ENCODE measurements at places on chromosomes 1 and 21.

GRCh38 chr1:157040802-157041201 is 4.7 kb downstream of the ARHGEF11 start:
- no peak for DNase-seq

DNA sequence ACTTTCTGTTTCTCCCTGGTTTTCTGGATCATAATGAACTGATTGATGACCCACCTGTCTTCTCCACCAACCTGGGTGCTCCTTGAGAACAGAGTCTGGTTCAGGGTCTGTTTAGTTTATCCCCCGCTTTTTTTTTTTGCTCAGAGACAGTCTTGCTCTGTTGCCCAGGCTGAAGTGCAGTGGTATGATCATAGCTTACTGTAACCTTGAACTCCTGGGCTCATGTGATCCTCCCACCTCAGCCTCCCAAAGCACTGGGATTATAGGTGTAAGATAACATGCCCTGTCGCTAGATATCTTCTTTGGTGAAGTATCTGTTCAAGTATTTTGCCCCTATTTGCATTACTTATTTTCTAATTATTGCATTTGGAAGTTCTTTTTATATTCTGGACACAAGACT is 30.2 kb upstream of the CITED4 start:
- no peak for DNase-seq

- DNase-seq: no peak
Measured at GRCh38 chr1:3026581-3027391, 5.5 kb downstream of the ACTRT2 start.

DNA sequence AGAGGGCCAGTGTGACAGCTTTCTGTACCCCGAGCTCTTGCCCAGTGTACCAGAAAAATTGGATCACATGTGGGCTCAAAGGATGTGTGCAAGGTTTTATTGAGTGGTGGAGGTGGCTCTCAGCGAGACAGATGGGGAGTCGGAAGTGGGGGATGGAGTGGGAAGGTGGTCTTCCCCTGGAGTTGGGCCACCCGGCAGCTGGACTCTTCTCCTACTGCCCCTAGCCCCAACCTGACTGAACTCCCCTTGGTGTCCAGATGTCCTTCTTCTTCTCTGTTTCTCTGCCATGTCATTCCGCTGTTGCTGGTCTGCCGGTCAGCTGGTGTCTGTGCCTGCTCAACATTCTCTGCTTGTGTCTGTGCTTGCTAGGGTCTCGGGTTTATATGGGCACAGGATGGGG is 217.9 kb downstream of the RRAGC start:
- no peak for DNase-seq

All from CD4-positive, alpha-beta T cell (primary cell).